Coronary artery (tissue), 2 donors: ENCODE measurements at places on chromosomes 5 and 9.

DNA sequence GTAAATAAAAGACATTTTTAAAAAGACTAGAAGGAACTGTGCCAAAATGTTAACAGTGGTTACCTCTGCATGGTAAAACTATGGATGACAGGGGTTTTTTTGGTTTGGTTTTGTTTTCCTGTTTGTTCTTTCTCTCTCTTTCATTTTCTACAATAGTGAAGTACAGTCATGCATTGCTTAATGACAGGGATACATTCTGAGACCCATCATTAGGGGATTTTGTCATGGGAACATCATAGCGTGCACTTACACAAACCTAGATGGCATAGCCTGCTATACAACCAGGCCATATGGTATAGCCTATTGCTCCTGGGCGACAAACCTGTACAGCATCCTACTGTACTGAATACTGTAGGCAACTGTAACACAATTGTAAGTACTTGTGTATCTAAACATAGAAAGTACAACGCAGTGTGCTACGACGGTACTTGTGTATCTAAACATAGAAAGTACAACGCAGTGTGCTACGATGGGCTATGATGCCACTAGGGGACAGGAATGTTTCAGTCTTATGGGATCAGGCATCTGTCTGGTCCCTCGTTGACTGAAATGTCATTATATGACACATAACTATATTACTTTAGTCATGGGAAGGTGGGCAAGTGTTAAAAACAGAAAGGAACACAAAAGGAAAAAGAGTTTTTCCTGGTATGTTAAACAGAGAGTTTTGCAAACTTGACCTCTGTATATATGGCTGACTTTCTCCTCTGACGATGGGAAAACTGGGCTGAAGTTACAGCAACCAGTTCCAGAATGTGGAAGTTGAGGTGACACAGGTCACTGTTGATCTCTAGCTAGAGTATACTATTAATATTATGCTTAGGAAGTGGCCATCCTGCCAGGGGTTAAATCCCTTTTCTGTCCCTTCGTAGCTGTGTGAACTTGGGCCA, 7.4 kb upstream of the ADAM19 start:
- no peak for DNase-seq

- no peak for DNase-seq
Observed at GRCh38 chr9:107123389-107123788, 159.7 kb upstream of the RAD23B start.

DNA sequence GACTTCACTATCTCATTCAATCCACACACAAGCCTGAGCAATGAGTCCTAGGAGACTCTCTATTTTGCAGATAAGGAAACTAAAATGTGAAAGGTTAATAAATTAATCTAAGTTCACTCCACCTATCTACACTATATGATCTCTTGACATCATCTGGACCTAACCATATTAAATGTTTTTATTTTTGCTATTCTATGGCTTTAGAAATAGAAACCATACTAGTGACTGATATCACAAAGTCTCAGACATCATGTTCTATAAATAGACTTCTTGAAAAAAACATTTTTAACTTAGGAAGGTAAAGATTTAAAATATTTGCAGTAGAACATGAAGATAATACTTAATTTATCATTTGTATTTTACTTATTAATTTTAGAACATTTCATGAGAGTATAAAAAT, 9.4 kb upstream of the ADGRV1 start:
- no peak for DNase-seq

DNA sequence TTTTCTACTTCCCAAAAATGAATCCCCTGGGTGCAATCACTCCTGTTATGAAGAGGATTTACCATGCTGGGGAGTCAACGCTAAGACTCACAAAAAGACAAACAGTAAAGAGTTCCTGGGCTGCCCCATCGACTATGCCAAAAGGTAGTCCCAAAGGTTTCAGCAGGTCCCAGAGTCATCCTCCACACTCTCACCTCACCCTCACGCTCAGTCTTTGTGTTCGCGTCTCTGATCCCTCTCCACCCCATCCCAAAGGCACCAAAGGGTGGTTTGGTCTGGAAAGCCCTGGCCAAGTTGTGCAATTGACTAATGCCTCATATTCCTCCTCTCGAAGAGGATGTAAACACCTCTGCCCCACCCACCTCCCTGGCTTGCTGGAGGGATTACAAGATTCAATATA, 240.2 kb upstream of the NFIL3 start:
- no peak for DNase-seq

DNA sequence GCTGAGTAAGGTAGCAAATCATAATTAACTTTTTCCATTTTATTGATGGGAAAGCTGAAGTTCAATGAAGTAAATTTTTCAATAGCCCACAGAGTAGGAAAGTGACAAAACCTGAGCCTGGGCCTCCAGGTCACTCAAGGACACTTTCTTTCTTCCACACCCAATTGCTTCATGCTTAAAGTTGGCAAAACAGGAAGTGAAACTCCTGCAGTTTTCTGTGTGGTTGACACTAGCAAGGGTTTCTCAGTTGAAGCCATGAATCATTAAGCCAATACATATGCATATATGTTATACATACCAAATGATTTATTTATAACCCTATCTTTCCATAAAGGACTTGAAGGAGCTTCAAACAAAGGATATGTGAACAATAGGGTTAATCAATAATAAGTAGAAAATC, 13.9 kb downstream of the TLR4 start:
- DNase-seq, result no peak

DNA sequence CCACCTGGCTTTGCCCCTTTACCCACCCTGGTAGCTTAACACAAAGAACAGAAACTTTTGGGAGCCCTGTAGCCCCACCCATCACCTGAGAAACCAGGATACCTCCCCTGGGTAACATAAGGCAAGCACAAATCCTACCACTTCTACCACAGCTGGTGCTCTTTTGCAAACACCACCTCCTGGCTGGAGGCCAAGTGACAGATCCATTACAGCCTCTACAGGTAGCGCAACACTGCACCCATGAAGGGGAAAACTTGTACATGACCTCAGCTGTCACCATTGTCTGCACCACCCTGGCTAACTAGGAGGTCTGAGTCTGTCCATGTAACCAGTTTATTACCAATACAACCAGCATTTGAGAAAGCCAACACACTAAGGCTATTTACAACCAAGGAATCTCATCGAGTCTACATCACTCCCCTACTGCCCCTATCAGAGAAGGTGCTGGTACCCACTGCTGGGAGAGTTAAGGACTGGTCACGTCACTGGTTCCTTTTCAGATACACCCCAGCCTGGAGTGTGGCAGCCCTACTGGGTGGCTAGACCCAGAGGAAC, 128.6 kb downstream of the PJA2 start:
- no peak for DNase-seq

GRCh38 chr5:82174128-82174918, 103.8 kb downstream of the RPS23 start:
- DNase-seq, result no peak

- peak; percentile 19 for DNase-seq
Observed at GRCh38 chr5:170338291-170338690, 40.7 kb upstream of the LCP2 start.

- DNase-seq, result no peak
Observed at GRCh38 chr5:61059499-61059898, 102.8 kb downstream of the SMIM15 start.

DNA sequence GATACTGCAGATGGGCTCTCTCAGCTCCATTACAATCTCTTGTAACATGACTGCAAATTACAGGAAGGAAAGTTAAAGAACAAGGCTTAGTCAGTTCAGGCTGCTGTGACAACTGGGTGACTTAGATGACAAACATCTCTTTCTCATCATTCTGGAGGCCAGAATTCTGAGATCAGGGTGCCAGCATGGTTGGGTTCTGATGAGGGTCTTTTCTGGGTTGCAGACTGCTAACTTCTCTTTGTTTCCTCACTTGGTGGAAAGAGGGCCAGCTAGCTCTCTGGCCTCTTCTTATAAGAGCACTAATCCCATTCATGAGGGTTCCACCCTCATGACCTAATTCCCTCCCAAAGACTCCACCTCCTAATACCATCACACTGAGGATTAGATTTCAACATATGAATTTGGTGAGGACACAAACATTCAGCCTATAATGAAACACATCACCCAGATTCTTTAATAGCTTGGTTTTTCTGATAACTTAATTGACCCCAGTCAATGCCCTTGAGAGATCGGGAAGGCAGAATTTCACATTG, 73.6 kb upstream of the MAMDC2 start:
- no peak for DNase-seq

- no peak for DNase-seq
Observed at GRCh38 chr5:75623846-75624245, 12.6 kb downstream of the ANKDD1B start.

DNA sequence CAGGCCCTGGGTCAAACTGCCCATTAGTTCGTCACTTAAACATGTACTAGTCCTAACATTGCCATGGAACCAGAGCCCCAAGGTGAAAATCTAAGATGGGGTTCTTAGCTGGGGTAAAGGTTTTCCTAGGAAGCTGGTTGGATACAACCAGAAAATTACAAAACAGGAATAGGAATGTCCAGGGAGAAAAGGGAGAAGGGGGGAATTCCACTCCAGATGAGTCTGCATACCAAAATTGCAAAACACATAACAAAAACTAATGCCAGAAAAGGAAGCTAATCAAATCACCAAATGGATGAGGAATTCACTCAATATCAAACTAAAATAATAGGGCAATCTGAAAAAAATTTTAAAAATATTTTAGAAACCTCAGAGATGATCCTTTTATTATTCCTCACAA, 396.2 kb downstream of the EFNA5 start:
- DNase-seq, result no peak

DNA sequence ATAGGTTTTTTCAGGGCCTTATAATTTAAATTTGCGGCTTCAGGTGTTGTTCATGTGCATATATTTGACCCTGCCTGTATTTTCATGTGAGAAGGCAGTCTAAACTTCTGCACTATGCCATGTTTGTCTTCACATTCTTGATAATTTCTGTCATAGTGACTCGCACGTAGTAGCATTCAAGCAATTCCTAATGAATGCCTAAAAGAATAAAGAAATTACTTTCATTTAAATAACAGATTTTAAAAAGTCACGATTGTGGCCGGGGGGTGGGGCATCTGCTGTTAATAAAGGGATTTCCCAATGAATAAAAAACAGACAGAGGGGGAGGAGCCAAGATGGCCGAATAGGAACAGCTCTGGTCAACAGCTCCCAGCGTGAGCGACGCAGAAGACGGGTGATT, 318.0 kb downstream of the ADAMTS6 start:
- DNase-seq, result no peak

DNA sequence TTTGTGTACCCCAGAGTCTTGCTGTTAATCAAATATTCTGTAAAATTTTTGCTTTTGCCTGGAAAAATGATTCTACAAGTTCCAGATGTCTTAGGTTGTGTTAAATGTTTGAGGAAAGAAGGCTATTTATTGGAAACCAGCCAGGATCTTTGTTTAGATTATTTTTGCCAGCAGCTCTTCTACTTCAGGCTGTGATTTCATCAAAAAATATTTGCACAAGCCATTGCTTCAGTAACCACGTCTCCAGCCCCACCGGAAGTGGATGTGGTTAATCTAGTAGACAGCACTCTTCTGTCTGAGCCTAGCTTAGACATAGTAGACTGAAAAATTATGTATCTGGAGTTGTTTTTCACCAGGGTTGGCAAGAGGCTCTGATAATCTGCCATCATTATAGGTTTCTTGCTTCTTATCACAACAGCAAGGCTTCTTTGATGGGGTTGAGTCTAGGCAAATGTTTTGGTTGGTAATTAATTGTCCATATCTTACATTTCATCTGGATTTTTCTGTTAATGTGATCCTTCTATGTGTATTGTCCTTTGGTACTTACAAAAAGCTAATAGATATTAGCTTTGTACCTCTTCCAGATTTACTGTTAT, 17.1 kb downstream of the KCTD16 start:
- DNase-seq, result no peak

DNA sequence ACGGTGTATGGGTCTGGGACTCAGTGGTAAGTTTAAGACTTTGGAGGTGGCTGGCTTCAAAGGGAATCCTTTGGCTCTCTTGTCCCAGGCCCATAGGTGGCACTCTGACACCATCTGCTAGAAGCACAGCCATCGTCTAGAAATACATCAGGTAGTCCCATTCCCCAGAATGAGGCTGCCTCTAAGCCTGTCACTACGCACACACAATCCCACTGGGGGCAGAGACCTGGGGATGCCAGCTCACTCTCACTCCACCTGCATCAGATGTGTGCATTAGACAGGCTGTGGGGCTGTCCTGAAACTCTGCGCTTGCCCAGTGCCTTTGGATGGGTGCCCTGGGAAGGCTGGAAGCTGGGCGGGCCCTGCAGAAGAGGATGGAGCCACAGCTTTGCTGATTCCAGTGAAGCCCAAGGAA, 127.5 kb upstream of the PANK3 start:
- DNase-seq, result no peak

DNA sequence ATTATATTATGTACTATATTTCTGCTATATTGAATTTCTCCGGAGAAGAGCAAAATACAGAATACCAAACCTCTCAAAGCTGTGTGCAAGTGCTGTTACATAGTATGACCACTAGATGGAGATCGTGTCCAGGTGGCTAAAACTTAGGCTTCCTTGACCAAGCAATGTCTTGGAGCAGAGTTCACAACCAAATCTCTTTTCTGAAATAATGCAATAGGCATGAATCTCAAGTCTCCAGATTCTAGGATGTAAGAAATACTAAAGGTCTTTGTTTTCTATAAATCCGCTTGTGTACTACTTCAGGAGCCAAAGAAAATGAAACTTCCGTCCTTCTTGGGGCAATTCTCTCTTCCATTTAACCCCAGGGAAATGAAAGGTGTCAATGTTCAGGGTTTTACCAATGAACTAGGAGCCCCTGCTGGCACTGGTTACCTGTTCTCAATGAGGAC, 181.5 kb upstream of the RAI14 start:
- no peak for DNase-seq

DNA sequence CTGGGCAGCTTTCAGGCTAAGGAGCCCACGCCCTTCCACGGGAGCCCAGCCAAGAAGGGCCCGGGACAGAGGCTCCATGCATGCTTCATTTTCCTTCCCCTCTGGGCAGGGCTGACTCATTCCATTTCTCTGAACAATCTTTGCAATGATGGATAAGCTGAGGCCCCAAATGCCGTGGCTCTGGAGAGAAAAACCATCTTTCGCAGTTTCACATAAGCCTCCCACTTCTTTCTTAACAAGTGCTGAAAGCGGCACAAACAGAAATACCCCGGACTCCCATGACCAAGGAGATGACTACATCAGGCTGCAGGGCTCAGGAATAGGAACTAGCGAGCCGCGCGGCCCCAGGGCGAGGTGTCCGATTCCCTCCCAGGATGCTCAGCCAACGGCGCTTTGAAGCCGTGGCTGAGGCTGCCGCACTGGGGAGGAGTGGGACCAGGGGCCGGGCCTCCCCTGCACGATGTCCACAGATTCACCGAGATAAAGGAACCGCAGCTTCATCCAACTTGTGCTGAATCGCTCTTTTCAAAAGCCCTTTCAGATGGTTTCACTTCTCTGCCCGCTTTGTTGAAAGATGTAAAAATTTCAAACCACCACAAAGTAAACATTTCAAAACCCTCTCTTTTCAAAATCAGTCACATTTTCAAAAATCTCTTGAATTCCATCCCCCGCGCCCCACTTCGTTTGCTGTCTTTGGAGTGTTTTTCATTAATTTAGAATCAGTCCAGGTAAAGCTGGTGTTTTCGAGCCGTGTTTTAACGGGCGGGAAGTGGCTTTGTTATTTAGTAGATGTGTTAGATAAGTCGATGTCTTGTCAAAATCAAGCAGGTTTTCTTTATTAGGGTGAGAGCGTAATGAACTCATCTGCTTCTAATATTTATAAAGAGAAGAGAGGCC, 96.5 kb upstream of the LMX1B start:
- DNase-seq, result no peak

- DNase-seq, result no peak
Observed at GRCh38 chr9:82903503-82903902, 159.4 kb downstream of the RASEF start.

GRCh38 chr5:72878854-72879253, 62.4 kb downstream of the TNPO1 start:
- DNase-seq, result no peak
